ENCODE measurements at places on chromosomes 16 and 17.

DNA sequence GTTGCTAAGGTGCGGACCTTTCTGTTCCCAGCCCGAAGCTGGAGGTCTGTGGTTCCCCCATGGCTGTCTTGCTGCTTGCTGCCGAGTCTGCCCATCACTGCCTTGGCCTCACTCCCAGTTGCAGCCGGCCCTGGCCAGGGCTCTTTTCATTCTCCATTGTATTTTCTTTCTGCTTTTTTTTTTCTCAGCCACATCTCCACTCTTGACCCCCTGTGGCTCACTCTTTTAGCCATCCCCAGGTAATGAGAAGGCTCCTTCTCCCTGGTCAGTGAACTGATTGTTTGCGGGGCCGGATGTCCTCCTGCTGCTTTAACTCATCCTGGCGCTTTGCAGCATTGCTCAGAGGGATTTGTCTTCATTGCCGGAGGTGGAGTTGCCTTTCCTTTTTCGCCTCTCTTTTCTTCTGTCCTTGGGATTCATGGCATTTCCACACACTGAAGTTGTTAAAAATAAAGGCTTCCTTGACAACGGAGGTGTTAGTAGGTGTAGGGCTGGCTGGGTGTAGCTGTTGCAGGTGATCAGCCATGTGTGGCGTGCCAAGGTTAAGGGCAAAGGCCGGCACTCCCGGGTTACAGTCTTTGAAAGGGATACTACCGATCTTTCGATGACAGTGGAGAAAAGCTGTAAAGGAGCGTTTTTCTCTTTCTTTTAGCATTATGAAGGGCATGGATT is 34.1 kb downstream of the MAP2K6 start:
- no peak for DNase-seq

GRCh38 chr16:46950009-46950408 is 23.5 kb downstream of the DNAJA2 start:
- DNase-seq, result no peak

DNA sequence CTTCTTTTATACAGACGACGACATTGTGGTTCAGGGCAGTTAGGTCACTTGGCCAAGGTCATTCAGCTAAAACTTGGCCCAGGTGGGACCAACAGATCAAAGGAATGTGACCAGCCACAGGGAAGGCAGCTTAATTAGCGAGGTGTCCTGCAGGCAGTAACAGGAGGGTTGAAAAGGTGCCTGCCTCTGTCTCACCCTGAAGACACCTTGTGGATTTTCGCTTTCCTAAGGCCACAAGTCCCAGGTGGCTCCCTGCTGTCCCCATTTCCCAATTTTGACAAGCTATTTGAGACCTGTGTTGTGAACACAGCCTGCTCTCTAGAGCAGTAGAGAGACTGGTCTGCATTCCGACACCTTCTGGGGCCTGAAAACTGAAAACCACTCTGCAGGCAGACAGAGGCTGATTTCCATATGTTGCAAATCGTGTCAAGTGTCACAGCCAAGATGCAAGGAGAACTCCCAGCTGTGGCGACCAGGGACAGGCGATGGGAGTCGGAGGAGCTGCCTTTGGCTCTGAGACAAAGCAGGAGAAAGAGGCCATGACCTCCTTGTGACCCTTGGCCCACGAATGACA is 593.1 kb upstream of the CDH5 start:
- DNase-seq, result no peak

DNA sequence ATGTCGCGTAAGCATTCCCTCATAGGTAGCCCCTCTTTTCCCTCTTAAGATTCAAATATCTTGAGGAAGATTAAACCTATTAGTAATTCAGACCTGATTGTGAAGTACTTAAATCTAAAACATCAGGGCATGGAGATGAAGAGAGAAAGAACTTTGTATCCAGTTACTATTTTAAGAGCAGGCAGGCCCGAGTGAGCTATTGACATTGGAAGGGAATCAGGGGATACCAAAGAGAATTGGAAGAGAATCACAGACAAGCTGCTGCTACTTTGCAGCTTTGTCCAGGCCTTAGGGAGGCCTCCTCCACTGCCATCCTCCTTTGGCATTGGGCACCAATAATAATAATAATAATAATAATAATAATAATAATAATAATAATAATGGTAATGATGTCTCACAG is 170.5 kb downstream of the MRTFB start:
- no peak for DNase-seq

DNA sequence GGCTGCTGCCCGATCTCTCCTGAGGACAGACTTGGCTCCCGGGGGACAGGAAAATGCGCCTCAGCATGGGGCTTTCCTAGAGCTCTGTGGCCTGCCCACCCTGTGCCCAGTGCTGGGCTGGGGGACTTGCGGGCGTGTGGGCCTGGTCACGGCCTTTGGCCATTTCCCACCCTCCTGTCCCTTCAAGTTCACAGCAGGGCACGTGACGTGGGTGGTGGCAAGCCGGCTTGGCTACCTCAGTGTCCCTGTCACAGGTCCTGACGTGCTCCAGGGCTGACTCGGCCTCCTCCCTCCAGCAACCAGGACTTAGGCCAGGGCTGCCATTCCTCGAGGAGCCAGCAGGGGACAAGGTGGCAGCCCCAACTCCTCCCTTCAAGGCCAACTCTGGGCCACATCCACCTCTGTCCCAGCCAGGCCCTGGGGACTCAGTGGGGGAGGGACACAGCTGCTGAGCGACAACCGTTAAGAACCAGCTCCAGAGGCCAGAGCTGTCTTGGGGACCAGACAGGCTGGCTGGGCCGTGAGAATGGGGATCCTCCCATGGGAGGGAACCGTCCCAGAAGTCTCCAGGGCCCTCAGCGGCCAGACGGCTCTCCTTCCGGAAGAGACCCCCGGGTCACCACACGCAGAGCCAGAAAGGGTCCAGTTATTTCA is 981 bp upstream of the UNC13D start:
- no peak for DNase-seq

DNA sequence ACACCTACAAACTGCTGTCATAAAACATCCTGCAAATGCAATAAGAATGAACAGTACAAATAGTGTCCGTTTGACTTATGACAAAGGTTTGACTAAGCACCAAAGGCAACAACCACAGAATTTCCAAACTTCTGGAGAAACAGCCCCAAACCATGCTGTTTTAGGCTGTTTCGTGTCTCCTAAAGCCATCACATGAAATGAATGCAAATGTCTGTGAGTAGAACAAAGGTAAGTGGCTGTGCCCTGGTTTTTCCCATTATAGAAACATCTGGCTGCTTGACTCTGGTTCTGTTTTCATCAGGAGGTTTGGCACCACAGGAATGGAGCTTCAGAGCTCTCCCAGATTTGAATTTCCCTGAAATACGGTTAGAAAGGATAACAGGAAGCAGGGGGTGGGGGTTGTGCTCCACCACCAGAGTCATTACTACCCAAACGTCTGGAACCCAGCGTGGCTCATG is 4.6 kb upstream of the EMP2 start:
- DNase-seq, result no peak

- DNase-seq, result no peak
These were observed 36.0 kb upstream of the SLC39A11 start for GRCh38 chr17:73128496-73128895.

DNA sequence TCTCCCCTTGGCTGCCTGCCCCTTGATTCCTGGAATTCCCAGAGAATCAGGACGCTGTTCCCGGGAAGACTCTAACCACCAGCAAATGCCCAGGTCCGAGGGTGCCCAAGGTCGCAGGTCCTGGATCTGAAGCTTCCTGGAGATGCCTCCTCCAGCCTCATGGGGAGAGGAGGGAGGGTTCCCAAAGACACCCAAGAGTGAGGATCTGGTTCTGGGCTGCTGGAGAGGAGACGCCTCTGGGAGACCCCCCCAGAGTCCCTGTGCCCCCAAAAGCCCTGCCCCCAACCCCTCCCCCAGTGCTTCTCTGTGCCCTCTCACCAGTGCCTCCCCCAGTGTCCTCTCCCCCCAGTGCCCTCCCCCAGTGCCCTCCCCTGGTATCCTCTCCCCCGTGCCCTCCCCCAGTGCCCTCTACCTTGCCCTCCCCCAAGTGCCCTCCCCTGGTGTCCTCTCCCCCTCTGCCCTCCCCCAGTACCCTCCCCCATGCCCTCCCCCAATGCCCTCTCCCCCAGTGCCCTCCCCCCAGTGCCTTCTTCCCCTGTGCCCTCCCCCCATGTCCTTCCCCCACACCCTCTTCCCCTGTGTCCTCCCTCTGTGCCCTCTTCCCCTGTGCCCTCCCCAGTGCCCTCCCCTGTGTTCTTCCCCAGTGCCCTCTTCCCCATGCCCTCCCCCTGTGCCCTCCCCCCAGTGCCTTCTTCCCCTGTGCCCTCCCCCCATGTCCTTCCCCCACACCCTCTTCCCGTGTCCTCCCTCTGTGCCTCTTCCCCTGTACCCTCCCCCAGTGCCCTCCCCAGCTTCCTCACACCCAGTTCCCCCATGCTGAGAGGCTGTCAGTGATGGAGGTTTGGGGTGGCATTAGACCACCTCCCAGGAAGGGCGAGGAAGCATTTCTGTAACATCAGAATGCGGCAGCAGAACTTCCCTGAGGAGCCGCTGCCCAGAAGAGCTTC is 6.3 kb upstream of the SECTM1 start:
- no peak for DNase-seq

DNA sequence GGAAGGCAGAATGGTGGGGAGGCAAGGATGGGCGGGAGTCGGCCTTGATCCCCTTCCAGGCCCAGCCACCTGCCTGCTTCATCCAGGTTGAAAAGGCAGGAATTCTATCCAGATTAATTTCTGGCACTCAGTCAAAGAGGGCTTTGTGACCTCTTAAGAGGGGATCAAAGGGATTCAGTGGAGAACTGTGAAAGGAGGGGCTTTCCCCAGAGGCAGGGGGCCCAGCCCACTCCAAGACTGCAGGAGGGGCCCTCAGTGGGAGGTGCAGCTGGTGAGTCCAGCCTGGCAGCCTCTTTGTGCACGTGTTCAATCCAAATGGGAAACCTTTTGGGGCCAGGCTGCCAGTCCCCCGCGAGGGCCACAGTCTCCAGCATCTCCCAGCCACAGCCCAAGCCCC is 148.5 kb upstream of the PLCG2 start:
- no peak for DNase-seq

DNA sequence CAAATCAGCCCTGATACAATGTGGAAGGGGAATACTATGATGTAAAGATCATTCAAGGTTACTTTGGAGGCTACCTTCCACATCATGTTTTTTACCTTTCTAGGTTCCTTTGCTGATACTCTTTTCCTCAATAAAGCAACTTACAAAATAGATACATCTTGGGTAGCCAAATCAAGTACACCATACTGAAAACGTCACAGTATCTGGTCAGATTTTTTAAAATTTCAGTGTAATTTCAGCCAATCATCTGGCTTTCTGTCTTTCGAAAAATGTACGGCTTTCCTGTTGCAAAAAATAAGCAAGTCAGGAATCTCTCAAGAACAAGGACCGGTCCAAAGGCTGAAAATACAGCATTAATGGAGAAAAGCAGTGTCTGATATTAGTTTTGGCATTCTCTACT is 15.6 kb upstream of the MED13 start:
- no peak for DNase-seq

DNA sequence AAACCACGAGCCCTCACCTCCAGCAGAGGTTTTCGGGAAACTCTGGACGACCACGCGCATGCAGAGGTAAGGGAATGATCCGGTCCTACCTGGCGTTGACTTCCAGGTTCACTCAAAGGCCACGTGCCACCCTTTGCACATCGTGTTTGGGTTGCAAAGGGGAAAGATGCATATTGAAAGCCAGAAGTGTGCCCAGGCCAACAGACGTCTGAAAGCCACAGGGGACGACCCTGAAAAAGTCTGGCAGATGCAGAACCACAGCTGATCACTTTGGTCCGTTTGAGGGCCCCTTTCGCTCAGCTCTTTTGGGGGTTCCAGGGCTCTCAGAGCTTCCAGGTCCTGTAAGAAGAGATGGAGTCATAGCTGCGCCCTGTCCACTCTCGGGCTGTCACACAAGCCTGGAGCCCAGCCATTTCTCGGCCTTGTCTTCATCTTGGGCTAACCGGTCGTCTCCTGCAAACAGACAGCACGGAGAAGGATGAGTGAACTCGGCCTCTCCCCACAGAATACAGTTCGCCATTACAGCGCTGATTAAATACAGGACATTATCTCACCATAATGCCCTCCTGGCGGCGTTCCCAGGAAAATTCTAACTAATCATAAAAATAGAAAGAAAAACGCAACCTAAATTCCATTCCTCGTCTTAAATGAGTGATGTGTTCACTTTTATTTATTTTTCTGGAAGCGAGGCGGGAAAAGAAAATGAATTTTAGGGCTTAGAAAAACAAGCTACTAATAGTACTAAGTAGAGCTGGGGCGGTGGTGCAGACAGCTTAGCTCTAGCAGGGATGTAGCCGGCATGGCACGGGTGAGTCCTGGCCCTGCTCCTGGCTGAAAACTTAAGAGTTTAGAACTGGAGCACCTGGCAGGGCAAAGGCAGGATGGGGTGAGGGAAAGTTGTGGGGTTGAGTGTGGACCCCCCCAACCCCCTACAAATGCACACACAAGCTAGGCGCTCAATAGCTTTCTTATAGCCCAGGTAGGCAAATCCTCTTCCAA is 45.5 kb upstream of the ZFHX3 start:
- DNase-seq, result no peak

GRCh38 chr16:29862383-29862883 is 593 bp downstream of the CDIPT start:
- DNase-seq, result no peak

- no peak for DNase-seq
These were observed 22.6 kb downstream of the PRPSAP1 start for GRCh38 chr17:76331083-76331482.
